T-helper 1 cell (primary cell): ENCODE measurements at places on chromosomes 7 and 10.

GRCh38 chr10:30639946-30640786 lies 10.6 kb upstream of the LYZL2 start:
- DNase-seq = peak; percentile 3

GRCh38 chr7:129307592-129307991 lies 82.8 kb downstream of the AHCYL2 start:
- DNase-seq = no peak

- no peak for DNase-seq
These were observed 33.4 kb upstream of the AFAP1L2 start for GRCh38 chr10:114437473-114438292.

DNA sequence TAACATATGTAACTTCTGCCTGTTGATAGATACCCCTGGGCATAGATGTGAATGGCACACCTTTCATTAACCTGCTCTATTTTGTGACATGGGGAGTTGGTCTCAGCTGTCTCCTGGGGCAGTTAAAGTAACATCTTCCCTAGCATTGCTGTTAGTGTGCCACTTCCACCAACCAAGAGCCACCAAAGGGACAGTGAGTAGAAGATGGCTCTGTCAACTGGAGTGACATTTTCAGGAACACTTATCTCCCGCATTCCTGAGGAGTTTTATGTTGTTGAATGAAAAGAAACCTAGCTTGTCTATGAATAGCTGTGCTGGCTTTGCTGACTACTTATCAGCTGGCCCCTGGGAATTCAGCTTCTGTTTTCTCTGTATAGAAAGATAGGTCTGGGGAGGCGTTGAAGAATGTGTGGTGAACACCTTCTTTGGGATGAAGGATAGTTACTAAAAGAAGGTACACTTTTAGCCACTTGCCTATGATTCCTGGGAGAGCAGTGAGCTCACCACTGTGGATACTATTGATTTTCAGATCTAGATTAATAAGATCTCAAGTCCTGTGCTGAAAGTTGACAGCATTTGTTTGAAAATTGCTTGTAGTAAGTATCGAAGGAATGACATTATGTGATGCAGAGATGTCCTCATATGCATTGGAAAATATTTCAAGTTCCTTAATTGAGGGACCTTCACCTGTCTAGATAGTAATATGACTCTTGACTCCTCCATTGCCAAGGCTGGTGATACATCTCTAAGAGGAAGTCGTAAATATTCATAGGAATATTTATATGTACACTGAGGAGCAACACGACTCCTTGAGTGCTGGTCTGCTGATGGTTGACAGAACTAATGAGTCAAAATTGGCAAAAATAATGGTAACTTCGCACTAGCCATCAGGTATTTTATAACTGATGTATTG lies 7.6 kb downstream of the STARD3NL start:
- DNase-seq = no peak

- DNase-seq = no peak
These were observed 2.5 kb upstream of the MLXIPL start for GRCh38 chr7:73626814-73627213.

- DNase-seq = no peak
These were observed 81.3 kb downstream of the CDK6 start for GRCh38 chr7:92754919-92755581.

- DNase-seq = peak; percentile 26
These were observed 18.2 kb downstream of the HNRNPF start for GRCh38 chr10:43390759-43391158.

DNA sequence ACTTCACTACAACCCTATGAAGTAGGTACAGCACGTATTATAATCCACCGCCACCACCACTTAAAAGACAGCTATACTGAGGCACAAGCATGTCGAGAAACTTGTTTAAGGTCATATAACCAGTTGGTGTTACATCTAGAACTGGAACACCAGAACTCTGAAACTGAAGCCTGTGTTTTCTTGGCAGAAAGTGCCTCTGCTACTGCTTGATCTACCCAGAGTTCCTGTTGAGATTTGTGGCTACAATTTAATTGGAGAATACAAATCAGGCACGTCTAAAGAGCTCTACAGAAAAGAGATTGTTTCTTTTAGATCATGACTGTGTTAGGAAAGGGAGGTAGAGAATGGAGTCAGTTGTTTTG lies 4.3 kb upstream of the ADD3 start:
- DNase-seq = no peak

DNA sequence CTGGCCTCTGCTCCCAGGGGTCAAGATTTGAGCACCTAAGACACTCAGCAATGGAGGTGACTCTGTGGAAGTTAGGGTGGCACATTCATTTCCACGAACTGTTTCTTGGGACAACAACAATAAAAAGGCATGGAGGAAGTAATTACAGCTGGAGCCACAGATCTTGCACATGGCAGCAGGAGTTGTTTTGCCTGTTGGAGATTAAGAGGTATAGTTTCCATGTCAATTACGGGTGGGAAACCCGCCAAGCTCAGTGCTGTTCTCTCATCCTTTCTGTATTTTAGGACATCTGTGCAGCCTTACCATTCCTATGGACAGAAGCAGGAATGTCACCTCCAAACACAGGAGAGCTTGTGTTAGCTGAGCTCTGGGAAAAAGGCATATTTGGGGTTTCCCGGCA lies 201.2 kb downstream of the SNX10 start:
- DNase-seq = no peak

GRCh38 chr7:24143547-24143946 lies 140.4 kb upstream of the NPY start:
- DNase-seq = no peak

- no peak for DNase-seq
These were observed 138.8 kb downstream of the CFAP58 start for GRCh38 chr10:104492329-104492940.

GRCh38 chr10:2425320-2425719 lies 642.0 kb upstream of the PFKP start:
- no peak for DNase-seq

- no peak for DNase-seq
These were observed 612.9 kb downstream of the DNAJB6 start for GRCh38 chr7:157949711-157950110.

GRCh38 chr10:57818522-57818921 lies 449.2 kb downstream of the IPMK start:
- no peak for DNase-seq

- DNase-seq = no peak
These were observed 44.8 kb upstream of the ANKRD1 start for GRCh38 chr10:90965720-90966119.

- DNase-seq = no peak
These were observed 180.0 kb upstream of the BMPER start for GRCh38 chr7:33725111-33726025.

DNA sequence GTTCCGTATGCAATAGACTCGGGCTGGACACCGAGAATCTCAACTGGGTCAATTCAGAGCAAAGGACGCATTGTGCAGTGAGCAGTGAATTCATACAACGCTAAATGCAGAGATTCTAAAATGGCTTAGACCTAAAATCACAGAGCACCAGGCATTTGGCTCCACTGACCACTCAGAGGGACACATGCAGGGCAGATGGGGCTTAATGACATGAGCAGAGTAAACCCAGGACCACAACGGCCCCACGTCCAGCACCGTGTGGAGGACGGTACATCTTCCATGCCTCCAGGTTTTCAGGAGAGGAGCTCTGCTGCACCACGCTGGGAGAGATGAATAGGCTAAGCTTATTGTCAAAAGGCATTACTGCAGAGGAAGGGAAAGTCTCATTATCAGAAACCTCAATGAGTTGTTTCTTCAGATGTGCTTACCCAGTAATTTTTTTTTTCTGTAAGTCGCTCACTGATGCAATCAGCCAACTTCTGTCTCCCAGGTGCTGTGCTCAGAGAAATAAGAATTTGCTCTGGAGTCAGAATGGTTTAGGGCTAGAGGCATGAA lies 555.0 kb downstream of the PTPRN2 start:
- no peak for DNase-seq

DNA sequence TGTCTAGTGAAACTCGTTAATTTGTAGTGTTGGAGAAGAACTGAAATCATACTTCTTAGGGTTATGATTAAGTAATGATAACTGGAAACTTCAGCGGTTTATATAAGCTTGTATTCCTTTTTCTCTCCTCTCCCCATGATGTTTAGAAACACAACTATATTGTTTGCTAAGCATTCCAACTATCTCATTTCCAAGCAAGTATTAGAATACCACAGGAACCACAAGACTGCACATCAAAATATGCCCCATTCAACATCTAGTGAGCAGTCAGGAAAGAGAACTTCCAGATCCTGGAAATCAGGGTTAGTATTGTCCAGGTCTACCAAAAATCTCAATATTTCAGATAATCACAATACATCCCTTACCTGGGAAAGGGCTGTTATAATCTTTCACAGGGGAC lies 187.6 kb downstream of the CFTR start:
- DNase-seq = no peak

- DNase-seq = peak; percentile 20
These were observed 12.4 kb downstream of the CALY start for GRCh38 chr10:133324198-133324792.

GRCh38 chr7:92313055-92313454 lies 67.3 kb downstream of the ANKIB1 start:
- DNase-seq = no peak

DNA sequence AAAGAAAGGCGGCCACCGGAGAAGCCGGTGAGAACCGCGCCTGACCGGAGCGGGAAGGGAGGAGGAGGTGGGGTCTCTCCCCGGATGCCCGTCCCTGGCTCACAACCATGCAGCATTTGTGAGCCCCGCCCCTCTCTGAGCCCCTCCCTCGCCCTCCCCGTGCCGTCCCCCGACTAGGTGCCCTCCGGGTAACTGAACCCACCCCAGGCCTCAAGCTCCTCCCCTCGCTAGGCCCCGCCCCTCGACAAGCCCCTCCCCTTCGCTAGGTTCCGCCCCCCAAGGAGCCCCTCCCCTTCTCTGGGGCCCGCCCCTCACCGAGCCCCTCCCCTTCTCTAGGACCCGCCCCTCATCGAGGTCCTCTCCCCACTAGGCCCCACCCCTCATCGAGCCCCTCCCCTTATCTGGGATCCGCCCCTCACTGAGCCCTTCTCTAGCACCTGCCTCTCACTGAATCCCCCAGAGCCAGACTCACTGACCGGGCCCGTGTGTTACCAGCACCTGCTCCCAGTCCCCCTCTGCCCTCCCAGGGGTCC lies 42.2 kb upstream of the HSPB1 start:
- DNase-seq = peak; percentile 45

GRCh38 chr10:121242741-121243608 lies 355.3 kb downstream of the FGFR2 start:
- no peak for DNase-seq

DNA sequence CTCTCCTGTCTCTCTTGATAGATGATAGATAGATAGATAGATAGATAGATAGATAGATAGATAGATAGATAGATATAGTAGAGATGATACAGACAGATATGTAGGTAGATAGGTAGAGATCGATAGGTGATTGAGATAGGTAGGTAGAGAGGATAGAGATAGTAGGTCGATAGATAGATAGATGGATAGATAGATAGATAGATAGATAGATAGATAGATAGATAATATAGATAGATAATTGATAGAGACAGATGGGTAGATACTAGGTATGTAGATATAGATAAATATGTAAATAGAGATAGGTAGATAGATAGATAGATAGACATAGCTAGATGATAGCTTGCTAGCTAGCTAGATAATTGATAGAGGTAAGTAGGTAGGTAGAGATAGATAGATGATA lies 1154.2 kb upstream of the AUTS2 start:
- DNase-seq = no peak

- no peak for DNase-seq
These were observed 21.5 kb downstream of the DNAJC9 start for GRCh38 chr10:73225518-73225917.

GRCh38 chr7:8051373-8051772 lies 82.8 kb downstream of the GLCCI1 start:
- no peak for DNase-seq

- peak; percentile 2 for DNase-seq
These were observed 28.1 kb upstream of the LRRC4 start for GRCh38 chr7:128059143-128059988.

DNA sequence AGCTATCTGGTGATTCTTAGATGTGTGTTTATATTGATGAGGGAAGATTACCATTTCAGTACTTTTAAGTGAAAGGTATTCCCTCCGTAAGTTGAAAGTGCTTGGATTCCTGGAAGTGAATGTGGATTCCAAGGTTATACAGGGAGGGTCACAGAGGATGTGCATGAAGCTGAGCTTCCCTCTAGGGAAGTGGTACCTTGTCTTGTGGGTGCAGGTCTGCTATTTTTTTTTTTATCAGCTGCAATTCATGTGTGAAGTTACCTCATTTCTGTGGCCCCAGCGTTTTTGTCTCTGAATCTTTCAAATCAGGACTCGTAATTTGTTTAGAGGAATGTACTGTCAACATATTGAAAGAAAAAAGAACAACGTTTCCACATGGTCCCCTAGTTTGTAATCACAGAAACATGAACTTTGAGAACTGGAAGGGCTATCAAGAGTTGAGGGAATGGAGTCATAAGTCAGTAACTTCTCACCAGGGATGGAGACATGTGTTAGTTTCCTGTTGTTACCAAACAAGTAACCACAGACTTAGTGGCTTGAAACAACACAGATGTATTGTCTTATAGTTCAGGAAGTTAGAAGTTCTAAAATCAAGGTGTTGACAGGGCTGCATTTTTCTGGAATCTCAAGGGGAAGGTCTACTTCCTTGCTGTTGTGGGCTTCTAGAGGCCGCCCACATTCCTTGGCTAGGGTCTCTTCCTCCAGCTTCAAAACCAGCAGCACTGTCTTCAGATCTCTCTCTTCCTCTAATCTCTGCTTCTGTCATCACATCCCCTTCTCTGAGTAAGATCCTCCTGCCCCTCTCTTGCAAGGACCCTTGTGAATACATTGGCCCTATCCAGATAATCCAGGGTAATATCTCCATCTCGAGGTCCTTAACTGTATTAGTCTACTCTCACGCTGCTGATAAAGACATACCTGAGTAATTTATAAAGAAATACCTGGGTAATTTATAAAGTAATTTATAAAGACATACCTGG lies 64.4 kb downstream of the RAB18 start:
- no peak for DNase-seq

DNA sequence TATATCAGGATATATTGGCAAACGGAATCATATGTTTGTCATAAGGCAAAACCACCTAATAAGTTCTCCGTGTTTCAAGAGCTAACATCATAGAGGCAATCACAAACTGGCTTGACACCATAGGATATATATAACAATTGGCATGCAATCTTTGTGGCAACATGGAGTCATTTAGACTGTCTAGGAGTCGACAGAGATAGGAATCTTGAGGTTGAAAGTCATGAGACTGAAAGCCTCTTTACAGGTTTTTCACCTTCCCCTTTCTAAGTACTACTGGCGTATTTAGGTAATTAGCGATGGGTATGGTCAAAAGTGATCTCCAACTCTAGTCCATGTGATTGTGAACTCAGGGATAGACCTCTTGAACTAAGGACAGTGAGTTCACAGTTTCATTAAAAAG lies 63.7 kb downstream of the THSD7A start:
- DNase-seq = no peak
